ENCODE measurements at places on chromosomes 7 and 10.

- DNase-seq, result no peak
Observed at GRCh38 chr10:79241629-79241989, 105.7 kb upstream of the PPIF start.

DNA sequence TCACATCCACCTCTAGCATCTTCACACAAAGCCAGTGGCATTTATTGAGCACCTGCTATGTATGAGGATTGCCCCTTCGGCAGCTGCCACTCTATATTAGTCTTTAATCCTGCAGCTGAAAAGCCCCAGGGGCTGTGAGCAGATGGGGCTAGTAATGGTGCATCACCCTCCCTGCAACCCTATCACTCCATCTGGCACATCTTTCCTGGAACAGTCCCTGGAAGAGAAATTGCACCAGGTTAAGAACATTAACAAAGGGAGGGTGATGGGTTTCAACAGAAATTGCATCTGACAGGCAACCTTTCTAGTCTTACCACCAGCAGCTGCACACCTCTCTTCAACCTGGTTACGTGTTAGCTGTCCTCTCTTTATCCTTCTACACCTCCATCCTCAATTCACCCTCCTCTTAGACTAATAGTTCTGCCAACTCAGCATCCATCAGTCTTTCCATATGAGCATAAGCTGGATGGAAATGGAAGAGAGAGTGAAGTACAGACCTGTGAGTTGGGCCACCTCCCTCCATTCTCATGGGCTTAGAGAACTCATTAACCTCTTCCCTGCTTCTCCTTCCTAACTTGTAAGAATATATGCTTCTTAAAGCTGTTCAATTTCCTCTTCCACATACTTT lies 168.6 kb upstream of the NEBL start:
- peak; percentile 89 for DNase-seq

DNA sequence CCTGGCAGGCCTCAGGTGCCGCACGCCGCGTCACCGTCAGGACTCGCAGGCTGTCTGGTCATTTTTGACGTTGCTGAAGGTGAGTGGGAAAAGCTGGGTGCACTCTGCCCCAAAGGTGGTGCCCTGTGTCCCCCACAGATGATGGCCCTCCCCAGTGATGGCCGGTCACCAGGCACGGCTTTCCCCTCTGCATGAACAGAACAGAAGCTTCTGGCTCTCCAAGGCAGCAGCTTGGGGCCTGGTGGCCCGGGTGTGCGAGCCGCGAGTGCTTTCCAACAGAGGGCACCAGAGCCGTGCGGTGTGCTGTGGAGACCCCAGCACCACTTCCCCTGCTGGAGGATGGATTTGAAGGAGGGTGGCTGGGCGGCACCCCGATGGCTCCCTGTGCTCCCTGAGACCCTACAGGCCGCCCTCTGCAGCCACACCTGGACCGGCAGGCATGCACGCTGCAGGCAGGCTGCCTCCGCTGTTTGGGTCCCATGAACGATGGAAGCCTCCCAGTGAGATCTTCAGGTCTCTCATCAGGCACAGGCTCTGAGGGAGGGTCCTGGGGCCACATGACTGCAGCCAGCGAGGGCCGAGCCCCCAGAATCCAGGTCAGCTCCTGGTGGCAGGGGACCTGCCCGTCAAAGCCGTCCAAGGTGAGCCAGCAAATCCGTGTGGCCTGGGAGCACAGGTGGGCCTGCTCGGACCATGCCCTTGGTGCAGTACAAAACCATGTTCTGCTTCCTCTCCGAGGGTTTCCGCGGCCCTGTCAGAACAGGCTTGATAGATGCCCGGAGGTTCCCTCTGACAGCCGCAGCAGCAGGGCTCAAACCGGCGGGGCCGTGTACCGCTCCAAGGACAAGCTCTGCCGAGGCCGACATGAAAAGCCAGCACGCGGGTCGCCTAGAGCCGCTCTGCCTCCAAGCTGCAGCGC lies 195.4 kb downstream of the EBF3 start:
- peak; percentile 19 for DNase-seq

DNA sequence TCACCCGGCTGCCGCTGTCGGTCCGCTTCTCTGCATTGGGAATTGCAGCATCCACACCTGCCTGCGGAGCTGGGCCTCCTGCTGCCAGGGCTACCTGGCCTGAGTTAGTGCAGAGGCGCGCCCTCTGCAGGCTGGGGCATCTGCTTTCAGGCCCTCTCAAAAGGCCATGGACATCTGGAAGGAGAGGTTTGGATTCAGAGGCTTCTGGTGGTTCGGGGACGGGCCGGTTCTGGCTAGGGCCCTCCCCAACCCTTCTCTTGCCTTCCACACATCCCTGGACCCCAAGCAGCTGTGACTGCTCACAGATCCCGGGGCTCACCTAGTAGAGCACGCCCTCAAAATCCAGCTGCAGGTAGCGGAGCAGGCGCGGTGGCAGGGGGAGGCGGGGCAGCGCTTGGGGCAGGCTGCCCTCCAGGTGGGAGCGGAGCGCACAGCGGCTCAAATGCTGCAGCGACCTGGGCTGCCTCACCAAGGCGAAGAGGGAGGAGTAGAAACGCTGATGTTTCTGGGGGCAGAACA lies 8.4 kb upstream of the GBX1 start:
- DNase-seq, result peak; percentile 45

- no peak for DNase-seq
Observed at GRCh38 chr10:88592906-88593305, 6.3 kb downstream of the LIPJ start.

GRCh38 chr10:112955582-112956421 lies 5.8 kb downstream of the TCF7L2 start:
- DNase-seq, result no peak

GRCh38 chr7:151847681-151848081 lies 29.2 kb downstream of the PRKAG2 start:
- DNase-seq, result no peak

DNA sequence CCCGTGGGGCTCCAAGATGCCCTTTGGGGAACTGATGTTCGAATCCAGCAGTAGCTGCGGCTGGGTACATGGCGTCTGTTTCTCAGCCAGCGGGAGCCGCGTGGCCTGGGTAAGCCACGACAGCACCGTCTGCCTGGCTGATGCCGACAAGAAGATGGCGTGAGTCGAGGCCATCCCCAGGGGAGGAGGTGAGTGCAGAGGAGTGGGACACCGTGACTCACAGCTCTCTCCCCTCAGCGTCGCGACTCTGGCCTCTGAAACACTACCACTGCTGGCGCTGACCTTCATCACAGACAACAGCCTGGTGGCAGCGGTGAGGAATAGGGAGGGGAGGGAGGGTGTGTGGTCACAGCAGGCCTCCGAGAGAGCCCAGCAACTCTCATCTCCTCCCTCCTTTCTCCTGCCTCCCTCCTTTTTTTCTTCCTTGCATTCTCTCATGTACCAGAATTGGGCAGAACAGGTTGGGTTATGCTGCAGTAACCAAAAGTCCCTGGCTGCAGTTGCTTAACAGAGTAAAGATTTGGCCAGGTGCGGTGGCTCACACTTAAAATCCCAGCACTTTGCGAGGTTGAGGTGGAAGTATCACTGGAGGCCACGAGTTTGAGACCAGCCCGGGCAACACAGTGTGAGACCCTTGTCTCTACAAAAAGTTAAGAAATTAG lies 16.5 kb downstream of the ARPC1B start:
- peak; percentile 20 for DNase-seq

- no peak for DNase-seq
Observed at GRCh38 chr7:64312826-64313225, 935 bp upstream of the ZNF736 start.

GRCh38 chr10:49679480-49679893 lies at the start of gene C10orf53:
C10orf53 (plus strand) TSS chr10:49679651; CDS start chr10:49679698, 47 bp downstream.
- peak; percentile 88 for DNase-seq

- peak; percentile 87 for DNase-seq
Observed at GRCh38 chr7:28062197-28062991, 118.2 kb downstream of the JAZF1 start.

DNA sequence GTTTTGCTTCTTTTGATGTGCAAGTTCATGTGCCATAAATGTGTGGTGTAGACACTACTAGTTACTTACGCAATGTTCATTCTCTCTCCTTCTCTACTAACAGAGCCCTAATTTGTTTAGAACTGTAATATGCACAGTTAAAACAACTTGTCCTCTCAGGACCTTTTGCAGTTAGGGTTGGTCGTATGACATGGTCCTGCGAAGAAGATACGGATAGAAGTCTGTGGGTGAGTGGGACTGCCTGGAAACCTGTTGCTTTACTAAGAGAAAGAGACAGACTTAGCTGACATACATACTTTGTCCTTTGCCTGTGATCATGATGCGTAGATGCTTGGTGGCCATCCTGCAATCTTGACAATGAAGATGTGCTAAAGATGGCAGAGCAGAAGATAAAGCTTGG lies 51.1 kb downstream of the PRPF18 start:
- no peak for DNase-seq

- DNase-seq, result no peak
Observed at GRCh38 chr7:77506899-77507298, 30.2 kb upstream of the PTPN12 start.

GRCh38 chr7:69256634-69257081 lies 341.6 kb upstream of the AUTS2 start:
- DNase-seq, result peak; percentile 46

DNA sequence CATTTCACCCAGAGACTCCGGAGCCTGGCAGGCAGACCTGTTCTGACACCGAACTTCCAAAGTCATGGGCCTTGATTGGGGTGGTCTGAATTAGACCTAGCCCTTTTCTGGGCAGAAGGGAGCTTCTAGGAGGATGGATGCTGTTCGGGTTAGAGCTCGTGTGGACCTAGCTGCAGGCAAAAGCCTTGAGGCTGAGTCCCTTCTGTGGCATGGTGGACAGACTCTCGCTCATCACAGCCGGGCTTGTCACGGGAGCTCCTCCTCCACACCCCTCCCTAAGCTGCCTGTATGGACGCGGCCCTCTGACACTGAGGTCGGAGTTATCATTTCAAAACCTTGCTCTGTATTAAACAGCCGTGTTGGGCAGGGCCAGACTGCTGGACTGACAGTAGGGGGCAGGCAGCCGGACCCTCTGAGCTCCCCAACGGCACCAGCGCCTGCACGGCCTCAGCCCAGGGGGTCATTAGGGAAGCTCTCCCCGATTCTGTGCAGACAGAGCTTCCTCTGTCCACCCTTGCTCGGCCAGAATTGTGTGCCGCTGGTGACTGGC lies 2.2 kb downstream of the IRF5 start:
- no peak for DNase-seq

DNA sequence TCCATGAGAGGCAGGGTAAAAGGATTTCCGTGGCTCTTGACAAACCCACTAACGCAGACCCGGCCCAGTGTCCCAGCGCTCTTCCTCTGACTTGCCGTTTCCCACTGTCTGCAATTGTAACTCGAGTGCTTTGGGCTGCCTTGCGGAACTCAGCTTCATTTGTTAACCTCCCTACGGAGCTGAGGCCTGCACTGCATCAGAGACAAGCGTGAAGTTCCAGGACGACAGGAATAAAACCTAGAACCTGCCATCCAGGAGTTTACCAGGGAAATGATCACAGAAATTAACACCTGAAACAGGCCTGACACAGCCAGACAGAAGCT lies 76.2 kb downstream of the SFMBT2 start:
- DNase-seq, result no peak

DNA sequence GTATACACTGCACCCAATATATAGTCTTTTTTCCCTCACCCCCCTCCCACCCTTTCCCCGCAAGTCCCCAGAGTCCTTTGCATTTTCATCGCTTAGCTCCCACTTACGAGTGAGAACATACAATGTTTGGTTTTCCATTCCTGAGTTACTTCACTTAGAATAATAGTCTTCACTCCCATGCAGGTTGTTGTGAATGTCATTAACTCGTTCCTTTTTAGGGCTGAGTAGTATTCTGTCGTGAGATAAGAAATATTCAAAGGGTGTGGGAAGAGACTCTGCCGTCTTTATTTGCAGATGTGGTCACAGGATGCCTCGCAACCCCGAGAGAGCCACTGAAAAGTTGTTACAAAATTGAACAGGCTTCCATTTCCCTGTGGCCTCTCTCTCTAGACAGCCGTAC lies 137.9 kb upstream of the SH2B2 start:
- DNase-seq, result no peak

GRCh38 chr10:108465871-108466641 lies 1301.5 kb upstream of the SORCS1 start:
- DNase-seq, result peak; percentile 63

GRCh38 chr7:51158742-51159445 lies 157.7 kb downstream of the COBL start:
- no peak for DNase-seq

DNA sequence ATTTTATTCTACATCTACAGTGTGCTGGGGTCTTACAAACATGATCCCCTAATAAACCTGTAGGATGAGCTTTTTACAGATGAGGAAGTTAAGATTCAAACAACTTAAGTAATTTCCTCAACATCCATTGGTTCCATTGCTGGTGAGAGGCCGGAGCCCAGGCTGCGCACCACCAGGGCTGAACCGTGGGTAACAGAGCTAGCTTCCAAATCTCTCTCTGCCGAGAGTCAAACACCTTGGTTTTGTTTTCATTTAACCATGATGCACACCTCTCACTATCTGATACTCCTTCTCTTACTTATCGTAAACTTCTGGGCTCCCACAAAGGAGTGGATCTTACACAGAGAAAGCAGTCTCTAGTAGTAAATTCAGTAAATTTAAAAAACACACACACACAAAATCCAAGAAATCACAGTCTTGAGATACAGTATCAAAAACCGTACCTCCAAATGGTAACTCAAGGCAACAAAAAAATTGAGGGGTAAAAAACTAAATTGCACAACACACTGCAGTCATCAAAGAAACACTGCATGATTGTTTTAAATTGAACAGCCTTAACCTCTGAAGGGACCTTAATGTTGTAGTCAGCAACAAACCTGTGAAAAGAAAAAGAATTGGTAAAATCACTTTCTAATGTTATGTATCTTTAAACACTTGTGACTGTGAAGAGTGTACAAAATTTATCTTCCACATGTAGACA lies 20.5 kb downstream of the SGMS1 start:
- DNase-seq, result no peak

- DNase-seq, result no peak
Observed at GRCh38 chr7:1320616-1321240, 88.1 kb downstream of the UNCX start.

GRCh38 chr10:42482411-42482810 lies 156.0 kb downstream of the ZNF33B start:
- no peak for DNase-seq

- no peak for DNase-seq
Observed at GRCh38 chr7:29848941-29849340, 42.6 kb downstream of the WIPF3 start.

- no peak for DNase-seq
Observed at GRCh38 chr7:32869716-32870115, 21.8 kb downstream of the KBTBD2 start.

- DNase-seq, result peak; percentile 25
Observed at GRCh38 chr7:81811956-81812865, 42.4 kb upstream of the HGF start.

GRCh38 chr10:120931423-120931822 lies 80.3 kb downstream of the WDR11 start:
- DNase-seq, result no peak

Data from NCI-H69 (cell line).